ENCODE measurements at places on chromosomes 5 and 9.

- DNase-seq = no peak
Measured at GRCh38 chr5:75057561-75057960, 5.2 kb upstream of the GCNT4 start.

- DNase-seq = peak; percentile 85
Measured at GRCh38 chr9:110623462-110624025, 44.0 kb upstream of the SVEP1 start.

GRCh38 chr9:76022317-76022716 lies 131.8 kb downstream of the PCSK5 start:
- no peak for DNase-seq

GRCh38 chr5:135028791-135029476 lies 5.1 kb downstream of the PITX1 start:
- DNase-seq = no peak

DNA sequence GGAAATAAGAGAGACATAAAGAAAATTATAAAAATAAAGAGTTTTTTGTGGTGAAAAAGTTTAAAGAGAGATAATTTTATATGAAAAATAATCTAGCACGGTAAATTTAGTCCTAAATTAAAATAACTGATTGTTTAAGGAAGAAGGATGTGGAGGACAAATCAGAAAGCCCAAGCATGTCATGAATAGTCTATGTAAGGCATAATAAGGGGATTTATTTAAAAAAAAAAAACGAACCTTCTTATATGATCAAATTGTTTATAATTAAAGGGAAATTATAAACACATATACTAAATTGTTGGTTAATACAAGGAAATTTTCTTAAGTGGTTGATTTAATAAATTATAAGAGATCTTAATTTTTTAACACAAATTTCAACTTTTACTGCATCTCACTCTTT lies 551.8 kb upstream of the TYRP1 start:
- no peak for DNase-seq

- no peak for DNase-seq
Measured at GRCh38 chr9:112780450-112781036, 30.0 kb downstream of the SNX30 start.

All from HT-29 (cell line).